ENCODE measurements at places on chromosomes 7 and 10.
A peak's percentile ranks its signal among the peaks of the same experiment; 100 is the strongest.

DNA sequence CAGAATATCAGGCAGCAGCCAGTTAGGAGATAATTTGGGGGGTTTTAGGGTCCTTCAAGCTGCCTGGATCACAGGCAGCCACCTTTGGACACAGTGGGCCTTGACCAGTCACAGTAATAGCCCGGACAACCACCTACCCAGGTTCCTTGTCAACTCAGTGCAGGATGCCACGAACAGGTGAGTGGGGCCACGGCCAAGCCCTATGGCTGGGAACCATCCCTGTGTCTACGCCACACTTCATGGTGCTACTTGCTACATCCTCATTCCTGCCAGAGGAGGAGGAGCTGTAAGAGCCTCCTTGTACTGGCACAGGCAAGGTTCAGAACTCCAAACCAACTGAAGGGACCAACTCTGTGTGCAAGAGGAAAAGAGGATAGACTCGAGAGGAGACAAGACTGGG is 19.9 kb downstream of the ITPRIP start:
- peak; percentile 64 for DNase-seq

DNA sequence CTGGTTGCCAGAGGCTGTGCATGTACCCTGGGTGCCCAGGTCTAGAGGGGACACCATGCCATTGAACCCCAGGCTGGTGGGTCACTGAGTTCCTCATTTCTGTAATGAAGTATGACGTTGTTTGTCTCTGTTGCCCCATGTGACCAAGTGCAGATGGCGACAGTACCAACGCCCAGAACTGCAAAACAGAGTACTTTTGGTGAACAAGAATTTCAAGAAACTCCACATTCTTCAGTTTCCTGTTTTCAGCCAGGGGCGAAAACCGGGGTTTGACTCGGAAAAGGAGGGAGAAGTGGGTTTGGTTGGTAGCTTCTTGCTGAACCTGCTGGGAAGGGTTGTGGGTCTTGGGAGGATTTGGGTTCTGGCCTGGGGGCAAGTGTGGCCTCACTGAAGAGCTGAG is 18.2 kb downstream of the CYP17A1 start:
- no peak for DNase-seq

DNA sequence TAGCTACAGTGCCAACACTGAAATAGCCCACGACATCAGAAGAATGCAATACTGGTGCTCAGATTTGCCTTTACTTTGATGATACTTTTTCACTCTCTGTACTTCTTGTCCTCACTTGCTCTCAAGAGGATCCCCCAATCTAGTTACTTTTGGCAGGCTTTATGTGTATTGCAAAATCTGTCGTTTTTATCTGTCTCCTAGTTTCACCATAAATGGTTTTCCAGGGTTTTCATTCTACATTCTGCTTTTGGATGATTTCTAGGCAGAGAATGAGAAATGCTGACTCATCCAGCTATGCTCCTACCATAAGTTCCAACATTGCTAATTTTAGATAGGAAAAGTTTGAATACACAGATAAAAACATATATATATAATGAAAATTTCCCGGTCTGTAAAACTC is 659.5 kb upstream of the NRG3 start:
- DNase-seq: no peak

GRCh38 chr7:157460721-157461120 is 123.9 kb downstream of the DNAJB6 start:
- peak; percentile 55 for DNase-seq

DNA sequence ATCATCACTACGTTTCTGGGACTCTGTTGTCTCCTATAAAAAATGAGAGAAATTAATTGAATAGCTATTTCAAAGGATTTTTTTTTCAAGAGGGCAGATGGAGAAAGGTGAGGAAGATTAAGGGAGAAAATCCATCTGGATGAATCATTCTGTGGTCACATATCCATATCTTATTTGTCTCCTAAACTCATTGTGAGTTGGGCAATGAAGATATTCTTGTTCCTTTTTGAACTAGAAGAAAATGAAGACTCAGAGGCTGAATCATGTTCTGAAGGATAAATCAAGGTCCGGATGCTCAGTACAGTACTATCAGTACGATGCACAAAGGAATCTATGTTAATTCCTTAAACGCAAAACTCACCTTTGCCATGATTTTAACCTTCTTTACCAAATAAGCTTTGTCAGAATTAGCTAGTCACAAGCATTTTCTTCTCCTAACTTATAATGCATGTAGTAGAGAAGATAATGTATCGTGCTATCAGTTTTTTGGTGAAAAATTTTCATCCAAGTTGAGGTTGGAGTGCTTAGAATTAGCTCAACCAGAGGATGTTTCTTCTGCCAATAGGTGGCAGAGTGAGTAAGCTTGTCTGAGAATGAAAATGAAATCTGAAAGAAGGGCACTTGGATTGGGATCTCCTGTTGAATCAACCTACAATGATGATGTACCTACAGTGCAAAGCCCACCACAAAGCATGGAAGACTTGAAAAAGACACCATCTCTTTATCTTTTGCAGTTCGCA is 446.9 kb downstream of the KIF20B start:
- DNase-seq: no peak

DNA sequence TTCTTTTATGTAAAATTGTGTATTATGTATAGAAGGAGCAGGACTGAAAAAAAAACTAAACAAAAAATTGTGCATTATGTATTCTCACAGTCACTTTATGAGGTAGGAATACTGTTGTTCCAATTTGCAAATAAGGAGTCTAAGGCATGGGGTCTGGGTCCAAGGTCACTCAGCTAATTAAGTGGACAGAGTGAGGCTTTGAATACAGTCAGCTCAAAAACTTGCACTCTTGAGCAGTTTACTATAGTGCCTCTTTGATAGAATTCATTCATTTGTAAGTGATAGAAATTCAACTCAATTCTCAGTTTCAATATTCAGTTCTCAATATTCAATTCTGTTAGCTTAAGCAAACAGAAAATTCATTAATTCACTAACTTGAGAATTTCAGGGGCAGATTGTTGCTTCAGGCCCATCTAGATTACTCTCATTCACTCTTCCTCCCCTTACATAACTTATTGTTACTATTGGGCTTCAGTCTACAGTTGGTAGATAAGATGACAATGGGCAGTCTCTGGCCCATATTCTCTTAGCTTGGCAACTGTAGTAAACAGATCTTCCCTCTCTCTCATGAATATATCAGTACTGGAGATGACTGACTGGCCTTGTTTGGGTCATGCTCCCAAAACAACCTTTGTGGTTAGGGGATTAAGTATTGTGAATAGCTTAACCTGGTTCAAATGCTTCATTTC is 86.6 kb downstream of the BTAF1 start:
- no peak for DNase-seq

Data from suprapubic skin (tissue), 4 donors.